ENCODE measurements at places on chromosomes 4 and X. TPM values are rescaled to one million over a fixed set of nuclear protein-coding genes. Genes with fewer than 3 reads are reported as not detected.

The GYG2 gene
- 5.4 TPM for total RNA-seq

The MAGEA8 gene
- total RNA-seq, result not detected

The SLITRK4 gene
- 0.71 TPM for total RNA-seq

The UTP14A gene
- 11.7 TPM for total RNA-seq

The TMEM156 gene
- 0.95 TPM for total RNA-seq

The MAPK10 gene
- 109 TPM for total RNA-seq

The HNRNPH2 gene
- total RNA-seq, result 86.1 TPM

The GNRHR gene
- total RNA-seq, result not detected

The AKAP4 gene
- total RNA-seq, result not detected

The KCTD8 gene
- 0.17 TPM for total RNA-seq

The SETD7 gene
- total RNA-seq, result 35.7 TPM

The FDCSP gene
- 6.0 TPM for total RNA-seq

The WAS gene
- 37.2 TPM for total RNA-seq

The KLKB1 gene
- 0.31 TPM for total RNA-seq

GRCh38 chrX:153410373-153410772 lies 899 bp upstream of the ZFP92 start:
- DNase-seq, result no peak

DNA sequence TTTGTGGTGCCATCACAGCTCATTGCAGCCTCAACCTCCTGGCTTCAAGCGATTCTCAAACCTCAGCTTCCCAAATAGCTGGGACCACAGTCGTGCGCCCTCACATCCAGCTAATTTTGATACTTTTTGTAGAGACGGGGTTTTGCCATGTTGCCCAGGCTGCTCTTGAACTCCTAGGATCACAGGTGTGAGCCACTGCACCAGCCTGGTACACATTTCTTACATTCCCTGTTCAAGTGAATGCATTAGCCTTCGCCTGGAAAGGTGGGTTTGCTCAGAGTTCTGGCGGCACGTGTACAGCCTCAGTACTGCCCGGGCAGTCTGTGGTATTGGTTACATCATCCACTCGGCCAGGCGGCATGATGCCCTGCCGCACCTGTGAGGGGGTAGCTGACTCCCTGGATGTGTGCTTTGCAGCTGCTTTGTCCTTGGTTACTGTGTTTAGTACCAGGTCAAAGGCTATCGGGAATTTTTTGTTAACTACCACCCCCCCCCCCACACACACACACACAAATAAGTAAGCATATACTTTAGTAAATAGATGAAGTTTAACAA lies 57.1 kb downstream of the TNIP2 start:
- DNase-seq, result no peak

DNA sequence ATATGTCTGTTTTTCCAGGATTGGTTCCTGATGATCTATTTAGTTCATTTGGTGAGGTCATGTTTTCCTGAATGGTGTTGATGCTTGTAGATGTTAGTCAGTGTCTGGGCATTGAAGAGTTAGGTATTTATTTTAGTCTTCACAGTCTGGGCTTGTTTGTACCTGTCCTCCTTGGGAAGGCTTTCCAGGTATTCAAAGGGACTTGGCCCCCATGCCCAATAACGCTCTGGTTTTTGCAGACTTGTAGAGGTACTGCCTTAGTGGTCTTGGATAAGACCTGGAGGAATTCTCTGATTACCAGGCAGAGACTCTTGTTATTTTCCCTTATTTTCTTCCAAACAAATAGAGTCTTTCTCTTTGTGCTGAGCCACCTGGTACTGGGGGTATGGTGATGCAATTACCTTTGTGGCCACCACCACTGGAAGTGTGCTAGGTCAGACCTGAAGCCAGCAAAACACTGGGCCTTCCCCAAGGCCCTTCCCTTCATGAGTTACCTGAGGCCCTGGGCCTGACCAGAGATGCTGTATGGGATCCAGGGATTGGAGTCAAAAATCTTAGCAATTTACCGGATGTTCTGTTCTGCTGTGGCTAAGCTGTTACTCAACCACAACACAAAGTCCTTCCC lies 63.3 kb upstream of the RXFP1 start:
- DNase-seq, result no peak

GRCh38 chr4:14321723-14322122 lies 680.6 kb upstream of the CPEB2 start:
- no peak for DNase-seq

GRCh38 chr4:3706565-3707422 lies 59.4 kb upstream of the ADRA2C start:
- no peak for DNase-seq

DNA sequence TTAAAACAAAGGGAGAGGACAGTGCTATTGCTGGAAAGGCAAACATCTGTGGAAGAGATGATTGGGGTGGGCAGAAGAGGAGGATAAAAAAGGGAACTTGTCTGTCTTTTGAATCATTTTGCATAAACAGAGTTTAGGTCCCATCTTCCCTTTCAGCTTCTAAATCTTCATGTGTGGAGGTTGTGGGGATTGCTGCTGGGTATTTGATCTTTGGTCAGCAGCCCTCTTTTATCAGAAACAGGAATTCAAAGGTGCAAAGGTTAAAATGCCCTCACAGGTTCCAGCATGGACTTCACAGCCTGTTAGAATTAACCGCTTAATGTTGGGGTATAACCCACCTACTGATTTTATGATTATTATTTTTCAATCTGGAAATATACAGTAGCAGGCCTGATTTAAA lies 39.5 kb upstream of the TMEM154 start:
- no peak for DNase-seq

DNA sequence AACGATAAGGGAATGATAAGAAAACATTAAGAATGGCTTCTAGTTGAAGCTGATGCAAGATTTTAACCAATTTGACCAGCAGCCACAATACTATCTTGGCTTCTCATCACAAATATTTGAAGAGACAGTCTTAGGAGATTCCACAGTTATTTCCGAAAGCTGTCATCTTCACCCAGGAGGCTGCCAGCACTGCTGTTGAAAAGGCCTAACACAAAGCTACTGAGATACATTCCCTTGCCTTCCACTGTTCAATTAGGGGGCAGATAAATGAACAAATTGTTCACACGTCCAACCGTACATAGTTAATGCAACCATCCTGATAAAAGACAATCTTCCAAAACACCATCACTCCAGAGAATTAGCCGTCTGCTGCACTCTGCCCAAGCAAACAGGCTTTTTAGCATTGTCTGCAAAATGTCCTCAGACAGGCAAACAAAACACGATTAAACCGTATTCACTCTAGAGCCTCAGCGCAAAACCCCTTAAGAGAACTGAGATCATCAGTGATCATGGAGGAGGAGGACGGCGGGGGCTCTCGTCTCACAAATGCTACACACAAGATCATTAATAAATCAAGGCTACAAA lies 189.8 kb upstream of the PSAPL1 start:
- DNase-seq, result no peak

DNA sequence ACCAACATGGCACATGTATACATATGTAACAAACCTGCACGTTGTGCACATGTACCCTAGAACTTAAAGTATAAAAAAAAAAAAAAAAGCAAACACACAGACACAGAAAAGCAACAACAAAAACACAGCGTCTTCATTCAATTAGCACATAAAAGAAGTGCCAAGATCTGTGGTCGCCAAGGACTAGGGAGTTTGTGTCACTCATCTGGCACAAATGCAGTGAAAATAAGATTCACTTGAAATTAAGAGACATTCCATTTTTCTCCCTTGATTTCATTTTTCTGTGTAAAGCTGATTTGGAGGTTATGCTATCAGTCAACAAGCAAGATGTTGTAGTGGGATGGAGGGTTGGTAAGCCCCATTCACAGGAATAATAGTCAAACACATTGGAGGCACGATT lies 115.3 kb downstream of the FAT4 start:
- no peak for DNase-seq

DNA sequence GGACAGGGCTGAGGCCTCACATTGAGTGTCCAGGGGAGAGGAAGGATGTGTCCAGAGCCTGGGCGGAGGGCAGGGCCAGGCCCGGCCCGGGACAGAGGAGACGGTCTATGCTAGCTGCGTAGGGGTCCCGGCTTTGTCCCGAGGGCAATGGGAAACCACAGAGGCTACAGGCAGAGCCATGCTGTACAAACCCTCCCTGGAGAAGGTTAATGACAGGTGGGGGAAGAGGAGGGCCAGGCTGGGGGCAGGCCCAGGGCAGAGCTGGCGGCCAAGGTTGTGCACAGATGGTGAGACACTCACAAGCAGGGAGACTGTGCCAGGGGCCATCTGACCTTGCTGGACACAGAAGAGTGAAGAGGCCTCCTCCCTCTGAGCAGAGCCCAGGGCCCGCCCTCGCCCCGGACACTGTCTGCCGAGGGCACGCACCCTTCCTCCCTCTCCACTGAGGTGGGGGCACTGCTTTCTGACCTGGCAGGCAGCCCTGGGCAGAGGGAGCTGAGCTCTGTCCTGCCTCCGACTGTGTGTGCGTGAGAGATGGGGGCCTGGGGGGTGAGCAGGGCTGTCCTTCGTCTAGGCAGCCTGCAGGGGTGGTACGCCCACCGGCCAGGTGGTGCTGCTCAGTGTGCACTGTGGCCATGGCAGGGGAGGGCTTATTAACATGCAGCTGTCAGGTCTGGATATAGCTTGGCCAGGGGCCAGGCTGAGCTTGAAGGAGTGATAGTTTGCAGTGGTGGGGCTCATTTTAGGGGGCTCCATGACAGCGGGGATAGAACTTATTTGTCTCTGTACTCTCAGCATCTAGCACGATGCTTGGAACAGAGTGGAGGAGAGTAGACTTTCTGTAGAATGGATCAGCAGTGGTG lies 75.7 kb upstream of the LRPAP1 start:
- DNase-seq, result no peak

DNA sequence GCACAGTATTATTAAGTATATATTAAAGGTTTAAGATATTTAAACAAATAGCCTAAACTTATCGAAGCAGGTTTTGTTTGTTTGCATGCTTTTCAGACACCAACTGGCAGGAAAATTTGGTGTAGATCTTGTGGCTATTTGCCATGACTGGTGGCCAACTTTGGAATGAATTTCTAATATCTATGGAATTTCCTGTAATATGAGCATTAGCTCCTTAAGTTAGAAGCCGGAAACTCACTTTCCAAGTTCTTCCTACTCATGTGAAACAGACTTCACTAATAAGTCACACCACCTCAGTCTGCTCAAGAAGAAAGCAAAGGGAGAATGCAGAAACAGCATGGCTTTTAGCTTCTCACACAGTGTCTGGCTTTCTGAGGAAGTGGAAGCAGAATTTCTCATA lies 563.9 kb downstream of the GRXCR1 start:
- DNase-seq, result no peak

DNA sequence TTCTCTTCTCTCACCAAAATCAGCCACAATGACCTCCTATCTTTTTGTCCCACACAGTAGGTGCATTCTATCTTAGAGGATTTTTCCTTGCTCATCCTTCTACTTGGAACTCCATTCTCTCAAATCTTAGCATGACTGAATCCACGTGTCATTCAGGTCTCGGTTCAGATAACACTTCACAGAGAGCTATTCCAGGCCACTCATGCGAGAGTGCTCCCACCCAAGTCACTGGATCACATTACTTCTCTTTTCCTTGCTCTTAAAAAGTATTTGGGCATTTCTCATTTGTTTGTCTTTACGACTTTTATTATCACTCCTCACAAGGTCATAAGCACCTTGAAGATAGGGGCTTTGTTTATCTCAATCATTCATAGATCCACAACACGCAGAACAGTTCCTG lies 647.5 kb upstream of the TENM3 start:
- no peak for DNase-seq

DNA sequence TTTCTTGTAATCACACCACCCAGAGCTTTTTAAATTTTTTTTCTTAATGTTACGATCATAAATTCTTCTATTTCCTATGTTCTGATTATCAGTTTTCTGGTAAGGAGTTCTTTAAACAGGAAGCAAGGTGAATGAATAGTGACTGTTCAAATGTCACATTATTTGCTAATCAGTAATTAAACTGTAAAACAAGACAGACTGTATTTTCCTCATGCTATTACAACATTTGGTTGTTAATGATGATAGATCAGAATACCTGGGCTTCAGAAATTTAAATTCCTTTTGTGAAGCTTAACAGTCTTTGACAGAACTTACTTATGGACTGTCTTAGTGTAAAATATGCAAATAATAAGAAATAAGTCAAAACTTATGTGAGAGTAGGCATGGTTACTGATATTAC lies 41.4 kb downstream of the CLCN3 start:
- no peak for DNase-seq

DNA sequence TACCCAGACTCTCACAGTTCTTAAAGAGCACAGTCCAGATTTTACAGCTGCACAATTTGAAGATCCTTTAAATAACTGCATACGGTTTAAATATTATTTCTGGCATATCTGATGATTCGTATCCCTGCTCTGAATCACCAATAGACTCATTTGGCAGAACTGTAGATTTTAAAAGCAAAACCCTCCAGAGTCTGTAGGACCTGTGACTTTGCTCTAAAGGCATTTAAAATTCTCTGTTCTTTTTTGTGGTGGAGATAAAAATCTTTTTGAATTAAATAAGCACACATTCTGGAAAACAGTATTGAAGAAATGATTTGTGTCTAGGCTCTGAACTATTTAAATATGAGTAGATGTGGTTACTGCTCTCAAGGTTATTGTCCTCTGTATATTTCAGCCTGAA lies 246.2 kb upstream of the PITX2 start:
- DNase-seq, result no peak

DNA sequence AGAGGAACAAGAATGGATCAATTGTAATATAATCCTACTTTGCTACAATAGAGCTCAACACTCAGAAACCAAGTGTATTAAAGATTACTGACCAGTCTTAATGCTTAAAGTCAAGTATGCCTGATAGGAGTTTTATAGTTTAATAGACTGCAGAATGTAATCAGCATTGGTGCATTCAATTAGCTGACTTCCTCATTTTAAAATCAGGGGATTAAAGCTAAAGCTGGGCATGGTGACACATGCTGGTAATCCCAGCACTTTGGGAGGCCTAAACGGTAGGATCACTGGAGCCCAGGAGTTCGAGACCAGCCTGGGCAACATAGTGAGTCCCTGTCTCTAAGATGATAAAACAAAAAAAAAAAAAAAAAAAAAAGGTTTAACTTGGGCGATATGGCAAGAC lies 10.8 kb downstream of the HNRNPDL start:
- DNase-seq, result no peak

DNA sequence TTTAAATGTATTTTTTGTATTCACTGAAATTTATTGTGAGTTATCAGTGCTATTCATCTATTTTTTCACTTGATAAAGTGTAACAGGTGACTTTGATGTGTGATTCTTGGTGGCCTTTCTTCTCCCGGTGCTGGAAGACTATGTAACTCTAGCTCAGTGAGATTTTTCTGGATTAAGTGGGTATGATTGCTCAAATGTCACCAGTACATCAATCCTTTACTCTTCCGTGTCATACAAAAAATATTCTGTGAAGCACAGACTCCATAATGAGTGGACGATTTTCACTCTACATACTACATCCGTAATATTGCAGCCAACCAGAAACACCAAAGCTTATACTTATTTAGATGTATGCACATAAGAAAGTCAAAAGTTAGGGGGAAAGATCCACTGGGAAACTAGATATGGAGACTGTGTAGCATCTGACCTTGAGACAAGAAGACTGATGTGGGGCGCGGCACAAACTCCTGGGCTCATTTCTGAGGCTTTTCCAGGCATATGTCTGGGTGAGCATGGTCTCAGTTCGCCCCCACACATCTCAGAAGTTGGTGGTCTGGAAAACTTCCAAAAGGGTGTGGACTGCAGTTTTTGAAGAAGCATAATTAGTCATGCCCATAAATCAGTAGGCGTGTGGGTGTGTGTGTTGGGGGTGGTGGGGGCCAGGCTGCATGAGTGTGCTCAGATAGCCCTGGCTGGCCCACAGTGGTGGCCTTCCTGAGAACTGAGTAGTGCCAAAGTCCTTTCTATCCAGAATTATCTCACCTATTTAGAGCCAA lies 53.9 kb upstream of the TENM3 start:
- no peak for DNase-seq

GRCh38 chr4:88802585-88803286 lies 105.1 kb upstream of the NAP1L5 start:
- no peak for DNase-seq

- DNase-seq, result no peak
These were observed 9.2 kb upstream of the EOLA1 start for GRCh38 chrX:149531599-149531998.

Data from lung (tissue), 17 donors.